Liver (tissue), 10 donors: ENCODE measurements at places on chromosomes 11 and 22. TPM values are rescaled to one million over a fixed set of nuclear protein-coding genes. Genes with fewer than 3 reads are reported as not detected.

DNA sequence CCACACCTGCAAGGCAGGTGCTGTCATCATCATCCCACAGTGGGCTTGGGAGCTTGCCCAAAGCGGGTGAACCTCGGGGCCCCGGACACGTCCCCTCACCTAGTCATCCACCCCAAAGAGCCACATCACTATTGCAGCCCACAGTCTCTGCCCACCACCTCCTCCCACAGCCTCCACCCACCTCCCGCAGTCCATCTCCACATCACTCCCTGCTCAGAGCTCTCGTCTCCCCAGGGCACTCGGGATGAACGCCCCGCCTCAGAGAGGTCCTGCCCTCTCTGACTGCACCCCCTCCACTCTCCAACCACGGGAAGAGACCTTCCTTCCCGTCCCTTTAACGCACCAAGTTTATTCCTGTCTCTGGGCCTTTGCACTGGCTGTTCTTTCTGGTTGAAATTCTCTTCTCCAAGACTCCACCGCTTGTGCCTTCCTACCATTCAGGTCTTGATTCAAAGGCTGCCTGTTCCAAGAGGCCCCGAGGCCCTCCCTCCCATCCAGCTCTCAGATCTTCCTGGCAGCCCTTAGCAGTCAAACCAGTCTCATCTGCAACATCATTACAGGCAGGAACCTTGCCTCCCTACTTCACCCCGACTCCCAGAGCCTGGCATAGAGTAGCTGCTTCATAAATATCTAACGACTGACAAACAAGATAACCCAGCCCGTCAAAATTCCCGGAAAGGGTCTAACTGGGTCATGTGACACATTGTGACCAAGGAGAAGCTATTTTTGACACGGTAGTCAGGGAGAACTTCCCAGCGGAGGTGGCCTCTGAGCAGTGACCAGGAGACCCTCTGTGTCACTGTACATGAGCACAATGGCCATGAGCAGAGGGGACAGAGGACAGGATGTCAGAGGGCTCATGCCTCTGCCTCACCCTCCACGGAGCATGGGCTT lies 11.1 kb downstream of the KCNJ4 start:
- no peaks in the 10 kb centered on the region for H3K36me3 ChIP-seq
- no peak overlapping the region for H3K27ac ChIP-seq
- H3K27me3 ChIP-seq, result no peaks in the 10 kb centered on the region
- H3K4me3 ChIP-seq, result no peak overlapping the region
- H3K4me1 ChIP-seq, result no peaks in the 10 kb centered on the region

DNA sequence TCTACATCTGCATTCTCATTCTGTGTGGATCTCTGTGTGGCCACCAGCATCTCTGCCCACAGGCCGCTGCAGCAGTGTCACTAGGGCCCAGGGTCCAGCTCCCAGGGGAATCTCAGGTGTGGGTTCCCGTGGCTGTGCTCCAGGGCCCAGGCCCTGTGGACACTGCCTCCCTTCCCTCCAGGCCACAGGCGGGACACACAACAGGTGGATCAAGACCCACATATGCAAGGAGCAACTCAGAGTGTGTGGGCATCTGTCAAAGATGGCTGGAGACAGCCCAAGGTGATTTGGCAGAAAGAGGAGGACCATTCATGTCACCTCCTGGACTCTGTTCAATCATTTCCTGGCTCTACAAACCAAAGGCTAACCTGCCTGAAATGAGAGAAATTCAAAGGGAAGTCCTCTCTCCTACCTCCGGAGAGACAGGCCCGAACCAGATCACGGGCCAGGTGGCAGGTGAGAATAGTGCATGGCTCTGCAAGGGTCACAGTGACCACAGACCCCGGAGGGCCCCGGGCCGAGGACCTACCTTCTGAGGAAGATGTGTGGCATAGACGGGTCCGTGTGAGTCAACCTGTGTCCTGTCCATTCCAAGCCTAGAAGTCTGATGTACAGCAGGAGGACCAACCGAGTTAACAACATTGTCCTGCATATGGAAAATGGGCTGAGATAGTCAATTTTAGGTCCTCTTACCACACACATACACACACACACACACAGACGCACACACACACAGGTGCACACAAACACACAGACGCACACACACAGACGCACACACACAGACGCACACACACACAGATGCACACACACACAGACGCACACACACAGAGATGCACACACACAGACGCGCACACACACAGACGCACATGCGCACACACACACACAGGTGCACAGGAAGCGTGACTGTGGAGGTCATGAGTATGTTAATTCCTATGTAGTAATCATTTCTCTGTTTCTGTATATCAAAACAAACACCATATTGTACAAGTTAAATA lies 1068.5 kb downstream of the BRD1 start:
- peaks cover 4% of the 10 kb centered on the region for H3K27me3 ChIP-seq
- peak; percentile 20 for DNase-seq
- no peak overlapping the region for H3K4me3 ChIP-seq
- no peaks in the 10 kb centered on the region for H3K36me3 ChIP-seq

DNA sequence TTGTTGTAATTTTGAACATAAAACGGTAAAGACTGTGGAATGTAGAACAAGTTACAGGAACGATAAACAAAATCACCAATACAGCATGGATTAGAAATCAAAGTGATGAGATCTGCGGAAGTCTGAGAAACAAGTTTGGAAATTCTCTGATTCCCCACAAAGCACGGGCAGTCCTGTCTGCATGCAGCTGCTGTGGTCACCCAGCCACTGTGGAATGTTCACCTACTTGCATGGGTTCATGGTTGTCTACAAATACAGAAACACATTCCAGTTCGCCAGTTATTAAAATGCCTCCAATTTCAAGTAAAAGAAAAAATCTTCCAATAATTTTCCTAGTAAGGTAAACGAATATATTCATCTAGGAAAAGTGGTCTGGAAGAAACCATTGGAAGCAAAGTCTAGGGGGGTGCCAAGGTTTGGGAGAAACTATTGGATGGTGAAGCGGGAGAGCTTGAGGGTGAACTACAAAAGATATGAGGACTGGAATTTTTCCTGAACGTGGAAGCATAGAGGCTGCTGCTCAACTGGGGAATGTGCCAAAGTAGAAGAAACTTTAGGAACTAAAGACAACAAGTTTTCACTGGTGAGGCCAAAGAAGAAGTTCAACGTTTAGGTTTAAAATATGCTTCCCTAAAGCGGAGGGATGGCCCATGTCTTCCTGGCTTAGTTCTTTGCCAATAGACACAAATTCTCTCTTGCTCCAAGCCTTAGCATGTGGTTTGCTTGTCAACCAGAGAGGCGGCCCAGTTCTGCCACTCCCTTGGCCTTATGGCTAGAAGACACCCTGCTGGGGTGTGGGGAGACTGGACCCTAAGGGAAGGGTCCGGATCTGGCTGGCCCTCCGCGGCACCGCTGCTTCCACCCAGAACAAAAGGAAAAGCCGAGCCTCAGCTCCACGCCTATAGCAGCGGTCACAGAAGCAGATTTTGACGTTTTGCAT lies 70.2 kb downstream of the CTTN start:
- H3K36me3 ChIP-seq, result no peaks in the 10 kb centered on the region
- DNase-seq, result no peak
- H3K4me3 ChIP-seq, result no peak overlapping the region
- no peak overlapping the region for H3K27ac ChIP-seq

- H3K27ac ChIP-seq, result no peak overlapping the region
- DNase-seq, result peak; percentile 23
- H3K36me3 ChIP-seq, result no peaks in the 10 kb centered on the region
- no peaks in the 10 kb centered on the region for H3K4me1 ChIP-seq
Observed at GRCh38 chr22:49756676-49757075, 71.0 kb downstream of the BRD1 start.

DNA sequence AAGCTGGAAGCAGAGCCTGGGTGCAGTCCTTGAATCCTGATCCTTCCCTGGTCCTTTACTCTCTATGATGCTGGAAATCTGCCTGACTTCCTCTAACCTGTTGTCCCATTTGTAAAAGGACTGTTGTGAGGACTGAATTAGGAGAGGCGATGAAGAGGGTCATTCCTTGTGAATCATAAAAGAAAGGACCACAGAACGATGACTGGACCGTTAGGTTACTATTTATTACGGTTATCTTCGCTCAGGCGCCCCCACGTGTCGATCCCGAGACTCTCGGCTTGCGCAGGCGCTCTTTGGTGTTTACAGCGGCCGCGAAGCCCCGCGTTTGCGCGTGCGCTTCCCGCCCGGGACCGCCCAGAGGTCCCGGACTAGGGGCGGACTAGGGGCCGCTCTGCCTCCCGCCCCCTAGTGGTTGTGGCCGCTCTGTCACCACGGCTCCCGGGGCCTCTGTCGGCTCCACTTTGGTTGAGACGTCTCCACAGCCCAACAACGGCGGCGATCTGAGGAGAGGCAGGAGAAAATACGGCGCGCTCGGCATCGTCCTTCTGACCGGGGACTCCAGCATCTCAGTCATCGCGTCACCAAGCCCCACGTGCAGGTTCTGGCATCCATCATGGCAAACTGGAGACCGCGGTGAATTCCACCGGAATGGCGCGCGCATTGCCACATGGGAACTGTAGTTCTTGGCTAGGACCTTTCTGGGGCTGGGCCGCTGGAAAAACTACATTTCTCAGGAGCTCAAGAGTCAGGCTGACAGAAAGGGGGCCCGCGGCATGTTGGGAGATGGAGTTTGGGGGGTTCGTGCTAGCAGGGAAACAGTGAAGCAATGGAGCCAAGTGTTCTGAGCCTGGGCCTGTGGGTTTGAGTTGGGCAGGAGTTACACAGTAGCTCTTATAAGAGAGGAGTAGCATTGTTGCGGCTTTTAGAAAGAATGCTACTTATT lies at the start of gene STARD10:
TSS of gene STARD10 (minus strand) at position 623 of the 943 bp plus-strand sequence. CDS start 12,866 bp downstream, outside the sequence.
- peak; percentile 95 for DNase-seq
- no peaks in the 10 kb centered on the region for H3K27me3 ChIP-seq
- peak within 1 kb of the TSS; percentile 98 for H3K27ac ChIP-seq

- no peak overlapping the region for H3K4me3 ChIP-seq
- H3K36me3 ChIP-seq, result peaks cover 9% of the 10 kb centered on the region
- no peak for DNase-seq
Observed at GRCh38 chr11:66279092-66279734, 1.2 kb downstream of the CNIH2 start.

BACE1 gene
- 14.3 TPM for polyA plus RNA-seq

DNA sequence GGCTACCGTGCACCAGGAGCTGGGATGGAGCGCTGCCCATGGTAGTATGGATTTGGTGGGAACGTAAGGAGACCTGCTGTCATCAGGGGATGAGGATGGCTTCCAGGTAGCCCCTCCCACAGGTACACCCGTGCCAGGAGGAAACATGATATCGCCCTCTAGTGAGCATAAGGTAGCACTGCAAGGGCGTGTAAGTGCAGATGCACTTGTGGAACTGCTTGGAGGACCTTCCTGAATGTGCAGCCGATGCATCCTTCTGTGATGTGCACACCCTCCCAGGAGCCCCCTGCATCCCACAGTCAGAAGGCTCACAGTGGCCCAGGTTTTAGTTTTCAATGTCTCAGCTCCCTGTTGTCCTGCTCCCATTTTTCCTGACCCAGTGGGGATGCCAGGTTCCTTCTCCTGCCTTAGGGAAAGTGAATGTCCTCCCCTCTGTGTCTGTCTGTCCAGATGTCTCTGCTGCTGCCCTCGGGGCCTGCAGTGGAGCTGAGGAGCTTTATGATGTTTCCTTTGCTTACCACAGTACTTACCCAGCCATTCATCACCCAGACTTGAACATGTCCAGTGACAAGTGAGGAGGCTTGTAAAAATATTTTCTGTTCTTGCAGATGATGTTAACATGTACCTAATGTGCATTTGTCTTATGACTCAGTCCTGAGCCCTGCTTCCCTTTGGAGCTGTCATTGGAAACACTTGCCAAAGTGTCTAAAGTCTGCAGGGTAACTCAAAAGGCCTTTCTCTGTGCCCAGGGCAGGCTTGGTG lies 49.2 kb downstream of the DBX1 start:
- H3K4me1 ChIP-seq, result no peaks in the 10 kb centered on the region
- no peak overlapping the region for H3K27ac ChIP-seq
- H3K27me3 ChIP-seq, result no peaks in the 10 kb centered on the region
- no peak overlapping the region for H3K4me3 ChIP-seq
- peak; percentile 42 for DNase-seq

MOV10L1 gene
- 0.07 TPM for polyA plus RNA-seq

DNA sequence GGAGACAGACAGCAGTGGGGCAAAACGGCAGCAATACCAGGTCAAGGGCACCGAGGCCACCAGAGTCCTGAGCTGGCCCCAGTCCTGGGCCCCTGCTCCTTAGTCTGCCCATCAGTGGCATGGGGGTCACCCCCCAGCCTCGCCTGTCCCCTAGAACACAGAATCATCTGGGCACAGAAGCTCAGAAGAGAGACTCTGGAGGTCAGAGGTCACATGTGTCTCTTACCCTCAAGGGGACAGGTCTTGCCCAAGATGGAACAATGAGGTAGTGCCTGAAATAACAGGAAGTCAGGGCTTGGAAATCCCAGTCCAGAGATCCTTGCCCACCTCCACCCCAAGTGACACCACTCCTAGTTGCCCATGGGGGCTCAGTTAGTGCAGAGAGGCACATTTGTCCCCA lies 20.6 kb downstream of the PDE2A start:
- H3K4me3 ChIP-seq, result no peak overlapping the region
- no peak for DNase-seq
- no peak overlapping the region for H3K27ac ChIP-seq
- no peaks in the 10 kb centered on the region for H3K36me3 ChIP-seq

NAV2 gene
- polyA plus RNA-seq, result 13.1 TPM

DNA sequence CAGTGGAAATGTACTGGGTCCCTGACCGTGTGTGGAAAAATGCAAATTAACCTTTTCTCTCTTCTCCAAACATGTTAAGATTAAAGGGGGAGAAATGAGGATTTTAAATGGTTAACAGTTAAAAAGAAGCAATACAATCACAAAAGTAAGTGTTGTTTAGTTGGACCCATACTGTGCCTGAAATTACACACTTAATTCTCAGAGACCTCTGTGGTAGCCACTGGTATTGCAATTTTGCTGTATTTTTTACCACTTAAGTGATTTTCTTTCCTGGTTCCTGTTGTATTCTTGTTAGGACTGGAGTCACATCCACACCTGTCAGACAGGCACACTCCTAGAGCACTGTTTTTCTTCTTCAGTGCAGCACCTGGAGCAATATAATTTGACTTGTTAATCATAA lies 179.6 kb upstream of the PDGFD start:
- no peak for DNase-seq
- no peaks in the 10 kb centered on the region for H3K36me3 ChIP-seq
- H3K27me3 ChIP-seq, result no peaks in the 10 kb centered on the region
- no peak overlapping the region for H3K27ac ChIP-seq
- H3K4me1 ChIP-seq, result no peaks in the 10 kb centered on the region

ZNF280B gene
- polyA plus RNA-seq, result 0.03 TPM

- DNase-seq, result peak; percentile 26
- H3K4me3 ChIP-seq, result no peak overlapping the region
- H3K4me1 ChIP-seq, result no peaks in the 10 kb centered on the region
- H3K27me3 ChIP-seq, result no peaks in the 10 kb centered on the region
- no peak overlapping the region for H3K27ac ChIP-seq
Observed at GRCh38 chr11:125948278-125949051, 2.6 kb downstream of the VSIG10L2 start.

DNA sequence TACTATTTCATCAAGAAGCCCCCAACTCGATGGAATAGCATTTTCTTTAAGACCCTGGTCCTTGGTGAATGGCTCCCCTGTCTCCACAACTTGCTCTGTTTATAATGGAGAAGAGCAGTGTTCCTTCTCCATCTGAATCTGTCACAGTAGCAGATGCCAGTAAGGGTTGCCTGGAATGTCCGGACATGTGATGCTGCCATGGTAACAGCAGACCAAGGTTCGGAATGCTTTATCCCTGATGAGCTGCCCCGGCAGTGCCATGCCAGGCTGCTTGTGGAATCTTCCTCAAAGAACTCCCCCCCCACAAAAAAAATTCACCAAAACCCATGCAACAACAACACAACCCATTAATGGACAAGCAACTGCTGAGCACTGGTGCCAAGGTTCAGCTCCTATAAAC lies 72.5 kb downstream of the KCNC1 start:
- DNase-seq, result no peak
- no peaks in the 10 kb centered on the region for H3K27me3 ChIP-seq
- no peak overlapping the region for H3K27ac ChIP-seq
- no peaks in the 10 kb centered on the region for H3K4me1 ChIP-seq
- no peak overlapping the region for H3K4me3 ChIP-seq

OR5P2 gene
- not detected for polyA plus RNA-seq
